Regular cardiac myocyte (primary cell): ENCODE measurements at places on chromosomes 1 and 21. TPM values are rescaled to one million over a fixed set of nuclear protein-coding genes. Genes with fewer than 3 reads are reported as not detected.

BMP8B gene
- not detected in 2 replicates for total RNA-seq

FAM72B gene
- total RNA-seq: 0.28 and 6.1 TPM in 2 replicates

BACE2 gene
- total RNA-seq: 25.5 and 58.1 TPM in 2 replicates

UBXN10 gene
- under 0.01 and 0.28 TPM in 2 replicates for total RNA-seq

CYB5RL gene
- total RNA-seq: 3.5 and 3.9 TPM in 2 replicates

TPRG1L gene
- total RNA-seq: 20.0 and 37.0 TPM in 2 replicates

CELA3B gene
- total RNA-seq: not detected in 2 replicates

FNDC5 gene
- total RNA-seq: 0.38 and 0.85 TPM in 2 replicates

LCE6A gene
- not detected in 2 replicates for total RNA-seq

TINAGL1 gene
- total RNA-seq: 369 and 742 TPM in 2 replicates

CADM3 gene
- total RNA-seq: 0.28 TPM in 1 of 2 replicates, not detected in the other

PADI6 gene
- total RNA-seq: not detected in 2 replicates

ITPKB gene
- total RNA-seq: 6.7 and 9.9 TPM in 2 replicates

PLA2G2C gene
- not detected in 2 replicates for total RNA-seq

ABCG1 gene
- 2.3 and 5.2 TPM in 2 replicates for total RNA-seq

OR6Y1 gene
- not detected in 2 replicates for total RNA-seq

GOLT1A gene
- total RNA-seq: not detected in 2 replicates

OR2T35 gene
- not detected in 2 replicates for total RNA-seq

LCE1D gene
- not detected in 2 replicates for total RNA-seq

S100A7 gene
- not detected in 2 replicates for total RNA-seq

PRDM2 gene
- 4.5 and 5.4 TPM in 2 replicates for total RNA-seq

TSPEAR gene
- not detected in 2 replicates for total RNA-seq

SPATA46 gene
- not detected in 2 replicates for total RNA-seq
